NCI-H1092 (cell line): ENCODE measurements at places on chromosomes 1 and 21.

- no peak for DNase-seq
Measured at GRCh38 chr1:64231654-64232053, 28.2 kb downstream of the UBE2U start.

GRCh38 chr1:218890451-218890850 is 283.2 kb upstream of the LYPLAL1 start:
- no peak for DNase-seq

- no peak for DNase-seq
Measured at GRCh38 chr1:173213665-173214064, 6.5 kb upstream of the TNFSF4 start.

GRCh38 chr1:67755619-67756018 is 70.6 kb downstream of the GADD45A start:
- peak; percentile 35 for DNase-seq

DNA sequence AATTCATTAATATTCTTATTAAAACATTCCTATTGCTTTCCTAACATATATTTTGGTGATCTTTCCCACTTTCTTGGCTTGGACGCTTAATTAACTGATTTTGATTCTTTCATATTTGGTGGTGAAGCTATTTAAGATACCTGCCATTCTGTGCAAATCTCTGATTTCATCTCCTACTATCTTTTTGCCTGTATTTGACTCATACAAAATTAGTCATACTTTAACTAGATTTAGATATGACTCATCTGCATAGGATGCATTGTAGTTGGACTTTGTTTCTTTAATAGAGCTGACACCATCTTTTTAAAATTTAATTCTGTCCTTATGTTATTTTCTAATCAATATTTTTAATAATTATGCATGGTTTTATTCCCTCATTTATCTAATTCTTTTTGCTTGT is 93.8 kb upstream of the PLPPR4 start:
- DNase-seq, result no peak

DNA sequence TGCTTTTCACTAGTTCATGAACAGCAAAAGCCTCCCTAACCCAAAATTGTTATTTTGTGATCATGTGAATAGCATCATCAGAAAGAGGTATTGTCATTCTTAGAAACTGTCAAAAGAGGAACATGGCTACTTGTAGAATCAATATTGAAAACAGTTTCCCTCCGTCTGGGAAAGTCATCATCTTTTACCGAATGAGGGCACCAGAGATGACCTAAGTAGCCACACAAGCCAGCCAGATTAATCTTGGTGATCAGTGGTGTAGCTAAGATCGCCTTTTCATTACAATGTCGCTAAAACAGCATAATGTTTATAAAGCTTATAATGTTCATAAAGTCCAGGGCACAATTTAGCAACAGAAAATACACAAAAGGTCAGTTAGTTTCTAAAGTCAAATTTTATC is 136.1 kb downstream of the SIPA1L2 start:
- DNase-seq, result no peak

- no peak for DNase-seq
Measured at GRCh38 chr1:101330427-101331130, 93.8 kb downstream of the S1PR1 start.

DNA sequence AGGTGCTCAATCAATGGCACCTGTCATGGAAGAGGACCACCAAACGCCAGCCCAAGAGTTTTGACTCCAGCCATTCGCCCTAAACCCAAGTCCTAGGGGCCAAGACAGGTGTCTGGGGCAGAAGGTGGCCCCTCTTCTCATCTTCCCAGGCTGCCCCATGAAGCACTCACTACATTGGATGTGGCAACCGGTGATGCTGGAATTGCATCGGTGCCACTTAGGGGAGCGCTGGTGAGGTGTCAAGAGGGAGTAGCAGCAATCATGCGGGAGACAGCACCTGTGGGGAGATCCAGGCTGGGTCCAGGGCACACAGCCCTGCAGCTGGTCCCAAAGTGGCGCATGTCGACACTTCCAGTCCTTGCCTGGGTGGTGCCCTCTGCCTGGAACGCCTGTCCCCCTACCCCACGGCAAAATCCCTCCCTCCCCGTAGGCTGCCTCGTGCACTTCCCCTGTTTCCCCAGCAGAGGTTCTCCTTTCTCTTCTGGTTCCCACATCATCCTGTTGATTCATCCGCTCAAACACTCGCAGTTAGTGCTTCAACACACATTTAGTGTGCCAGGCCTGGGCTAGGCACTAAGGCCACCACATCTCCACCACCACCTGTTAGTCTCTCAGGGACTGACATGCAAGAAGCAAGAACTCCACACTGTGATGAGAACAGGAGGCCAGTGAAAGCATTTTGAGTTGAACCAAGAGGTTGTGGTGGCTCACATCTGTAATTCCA is 18.5 kb downstream of the PLA2G2D start:
- peak; percentile 25 for DNase-seq

DNA sequence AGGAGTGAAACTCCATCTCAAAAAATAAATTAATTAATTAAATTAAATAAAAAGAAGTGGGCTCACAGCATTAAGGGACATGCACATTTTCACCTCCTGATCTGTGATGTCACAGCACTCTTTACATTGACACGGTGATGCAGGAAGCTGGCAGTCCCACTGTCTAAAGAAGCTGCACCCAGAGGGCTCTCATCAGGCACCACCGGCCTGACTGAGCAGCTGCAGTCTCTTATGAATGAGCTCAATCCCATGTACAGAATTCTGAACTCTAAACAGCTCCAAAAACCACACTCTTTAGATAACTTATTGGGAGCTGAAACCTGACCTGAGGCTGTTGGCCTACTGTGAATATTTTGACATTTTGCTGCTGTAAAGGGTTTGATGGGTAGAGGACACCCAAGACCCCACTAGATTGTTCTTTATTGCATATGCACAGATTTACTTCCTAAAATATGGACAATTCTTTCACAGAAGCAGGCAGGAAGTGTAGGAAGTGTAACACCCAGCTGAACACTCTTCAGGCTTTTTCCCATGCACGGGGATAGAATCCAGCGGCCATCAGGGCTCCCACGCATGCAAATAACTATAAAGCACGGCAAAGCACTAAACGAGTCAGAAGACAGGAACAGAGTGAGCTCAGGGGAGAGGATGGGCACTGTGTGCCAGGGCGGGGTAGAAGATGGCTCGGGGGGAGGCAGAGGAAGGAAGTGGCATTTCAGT is 46.2 kb downstream of the L1TD1 start:
- no peak for DNase-seq

DNA sequence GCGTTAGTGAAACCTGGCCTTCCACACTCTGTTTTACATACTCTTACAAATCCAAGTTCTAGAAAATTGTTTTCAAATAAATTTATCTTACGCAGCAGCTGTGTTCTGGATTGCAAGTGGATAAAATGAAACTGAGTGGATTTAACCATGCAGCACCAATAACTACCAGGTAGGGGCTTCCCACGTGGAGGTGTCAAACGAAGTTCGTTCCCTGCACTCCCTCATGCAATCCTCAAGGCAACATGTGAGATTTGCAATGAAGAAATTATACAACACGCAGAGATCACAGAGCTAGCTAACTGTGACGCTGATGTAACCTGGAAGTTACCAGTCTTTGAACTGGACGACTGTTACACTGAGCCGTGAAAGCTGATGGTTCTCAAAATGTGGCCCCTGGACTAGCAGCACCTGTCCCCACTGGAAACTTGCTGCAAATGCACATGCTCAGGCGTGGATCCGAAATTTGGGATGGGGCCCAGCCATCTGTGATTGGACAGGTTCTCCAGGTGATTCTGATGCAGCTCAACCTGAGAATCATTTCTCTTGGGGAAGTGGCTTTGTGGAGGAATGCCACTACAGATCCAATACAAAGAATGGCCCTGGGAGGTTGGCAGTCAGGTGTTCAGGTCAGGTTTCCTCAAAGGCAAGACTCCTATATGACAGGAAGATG is 36.3 kb downstream of the RSPH1 start:
- no peak for DNase-seq

- no peak for DNase-seq
Measured at GRCh38 chr1:107076841-107077240, 20.4 kb downstream of the PRMT6 start.
